ENCODE measurements at places on chromosomes 16 and 17. TPM values are rescaled to one million over a fixed set of nuclear protein-coding genes. Genes with fewer than 3 reads are reported as not detected.

GRCh38 chr16:84453061-84453752, 51.3 kb downstream of the MEAK7 start:
- no peak for DNase-seq

The SMTNL2 gene
- 10.1 TPM for polyA plus RNA-seq

The IL32 gene
- 174 TPM for polyA plus RNA-seq

DNA sequence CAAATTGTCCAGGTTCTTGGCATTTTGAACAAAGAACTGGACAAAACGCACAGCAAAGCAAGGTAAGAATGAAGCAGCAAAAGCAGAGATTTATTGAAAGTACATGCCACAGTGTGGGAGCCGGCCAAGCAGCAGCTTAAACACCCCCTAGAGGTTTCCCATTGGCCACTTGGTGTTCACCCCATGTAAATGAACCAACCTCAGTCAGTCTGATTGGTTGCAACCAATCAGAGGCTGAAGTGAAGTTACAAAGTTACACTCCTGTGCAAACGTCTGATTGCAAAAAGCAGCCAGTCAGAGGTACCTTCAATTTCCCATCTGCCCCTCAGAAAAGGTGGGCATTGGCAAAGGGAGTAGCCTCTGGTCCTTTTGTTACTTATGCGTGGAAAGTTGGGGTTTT, 8.8 kb upstream of the ZNF263 start:
- DNase-seq, result no peak

DNA sequence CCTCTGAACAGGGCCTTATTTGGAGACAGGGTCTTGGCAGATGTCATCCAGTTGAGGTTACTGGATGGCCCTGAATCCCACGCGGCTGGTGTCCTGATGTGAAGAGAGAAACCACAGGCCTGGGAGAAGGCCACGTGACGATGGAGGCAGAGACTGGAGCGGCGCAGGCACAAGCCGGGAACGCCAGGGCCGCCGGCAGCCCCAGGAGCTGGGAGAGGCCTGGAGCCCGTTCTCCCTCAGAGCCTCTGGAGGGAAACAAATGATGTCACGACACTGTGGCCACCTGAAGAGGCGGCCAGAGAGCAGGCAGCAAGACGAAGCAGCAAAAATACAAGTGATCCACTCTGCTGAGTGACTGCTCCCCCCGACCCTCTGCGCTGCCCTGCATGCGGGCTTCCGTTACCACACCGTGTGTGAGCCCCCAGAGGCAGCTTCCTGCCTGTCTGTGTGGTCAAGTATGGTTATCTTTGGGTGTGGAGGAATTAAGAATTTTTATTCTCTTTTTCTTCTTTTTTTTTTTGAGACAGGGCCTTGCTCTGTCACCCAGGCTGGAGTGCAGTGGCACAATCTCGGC, 11.6 kb downstream of the CD7 start:
- no peak for DNase-seq

The KRTAP17-1 gene
- 0.07 TPM for polyA plus RNA-seq

- no peak for DNase-seq
These were observed 6.5 kb upstream of the BAHCC1 start for GRCh38 chr17:81388612-81389367.

GRCh38 chr16:75109732-75110243, 6.8 kb downstream of the LDHD start:
- no peak for DNase-seq

DNA sequence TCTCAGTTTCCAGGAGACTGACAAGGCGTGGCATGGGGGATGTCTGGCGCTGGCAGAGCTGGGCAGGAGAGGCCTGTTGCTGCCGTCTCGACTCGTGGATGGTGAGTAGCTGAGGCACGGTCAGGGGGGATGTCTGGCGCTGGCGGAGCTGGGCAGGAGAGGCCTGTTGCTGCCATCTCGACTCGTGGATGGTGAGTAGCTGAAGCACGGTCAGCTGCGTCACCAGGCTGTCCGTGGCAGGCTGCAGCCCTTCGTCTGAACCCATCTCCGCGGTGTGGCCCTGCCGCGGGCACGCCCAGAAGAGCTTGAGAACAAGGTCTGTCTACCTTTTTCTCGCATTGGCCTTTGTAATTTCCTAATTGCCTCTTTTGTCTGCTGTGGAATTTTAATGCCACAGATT, 25.0 kb downstream of the ZNF750 start:
- no peak for DNase-seq

DNA sequence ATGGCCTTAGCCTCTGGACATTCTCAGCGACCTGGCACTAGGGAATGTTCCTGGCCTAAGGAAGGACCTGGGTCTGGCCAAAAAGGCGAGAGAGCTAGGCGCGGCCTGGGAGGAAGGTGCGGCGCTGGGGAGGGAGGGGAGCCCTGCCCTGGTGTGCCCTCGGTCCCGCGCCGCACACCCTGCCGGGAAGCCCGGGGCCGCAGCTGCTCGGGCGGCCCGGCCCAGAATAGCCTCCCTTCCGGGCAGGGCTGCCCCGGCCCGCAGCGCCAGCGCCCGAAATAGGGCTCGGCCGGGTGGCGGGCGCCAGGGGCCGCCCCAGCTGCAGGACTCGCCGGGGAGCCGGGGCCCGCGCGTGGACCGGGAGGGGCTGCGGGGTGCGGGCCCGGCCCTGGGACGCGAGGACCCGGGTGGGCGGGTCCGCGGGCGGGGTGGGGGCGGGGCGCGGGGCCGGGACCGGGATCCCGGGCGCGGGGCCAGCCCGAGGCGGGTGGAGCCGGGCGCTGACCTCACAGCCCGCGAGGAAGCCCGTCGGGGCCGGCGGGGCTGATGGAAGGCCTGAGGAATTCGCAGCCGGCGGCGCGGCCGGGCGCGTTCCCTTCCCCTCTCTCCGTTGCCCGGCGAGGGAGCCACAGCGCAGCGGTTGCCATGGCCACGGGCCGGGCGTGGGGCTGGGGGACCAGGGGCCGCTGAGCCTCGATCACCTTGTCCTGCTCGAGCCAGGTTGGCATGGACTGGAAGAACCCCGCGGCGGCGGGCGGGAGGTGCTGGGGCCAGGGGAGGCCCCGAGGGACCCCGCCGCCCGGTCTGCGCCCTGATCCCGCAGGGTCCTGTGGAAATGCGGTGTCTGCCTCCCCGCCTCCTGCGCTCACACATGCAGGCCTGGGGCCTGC, 18.1 kb downstream of the SOCS3 start:
- peak; percentile 79 for DNase-seq

The ZFP3 gene
- polyA plus RNA-seq, result 9.9 TPM

GRCh38 chr16:78505036-78505435, 405.6 kb downstream of the WWOX start:
- no peak for DNase-seq

DNA sequence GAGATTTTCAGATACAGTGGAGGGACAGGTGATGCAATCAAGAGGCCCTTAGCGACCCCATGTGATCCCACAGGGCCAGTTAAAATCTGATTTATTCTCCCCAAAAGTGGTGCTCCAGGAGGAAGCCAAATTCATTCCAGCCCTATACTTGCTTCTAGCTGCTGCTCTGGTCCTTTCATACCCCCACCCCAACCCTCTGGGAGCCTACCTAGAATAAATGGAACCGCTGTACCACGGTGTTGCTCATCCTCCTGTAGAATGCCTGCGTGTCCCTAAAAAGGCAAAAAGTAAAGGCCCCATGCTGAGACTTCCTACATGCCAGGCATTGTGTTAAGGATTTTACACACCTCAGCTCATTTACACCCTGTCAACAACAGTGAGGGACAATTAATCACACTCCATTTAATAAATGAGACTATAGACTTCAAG, 2.0 kb upstream of the RASL10B start:
- DNase-seq, result no peak
